ENCODE measurements at places on chromosomes 4 and X. TPM values are rescaled to one million over a fixed set of nuclear protein-coding genes. Genes with fewer than 3 reads are reported as not detected.

C4orf33 gene
- 8.8 TPM for total RNA-seq

CAPN6 gene
- 0.19 TPM for total RNA-seq

TNIP3 gene
- 6.5 TPM for total RNA-seq

BEX1 gene
- not detected for total RNA-seq

NIPAL1 gene
- total RNA-seq, result 32.6 TPM

SH3RF1 gene
- total RNA-seq, result 9.3 TPM

GRCh38 chrX:68717663-68718442 is 70.4 kb downstream of the STARD8 start:
- DNase-seq, result no peak

DNA sequence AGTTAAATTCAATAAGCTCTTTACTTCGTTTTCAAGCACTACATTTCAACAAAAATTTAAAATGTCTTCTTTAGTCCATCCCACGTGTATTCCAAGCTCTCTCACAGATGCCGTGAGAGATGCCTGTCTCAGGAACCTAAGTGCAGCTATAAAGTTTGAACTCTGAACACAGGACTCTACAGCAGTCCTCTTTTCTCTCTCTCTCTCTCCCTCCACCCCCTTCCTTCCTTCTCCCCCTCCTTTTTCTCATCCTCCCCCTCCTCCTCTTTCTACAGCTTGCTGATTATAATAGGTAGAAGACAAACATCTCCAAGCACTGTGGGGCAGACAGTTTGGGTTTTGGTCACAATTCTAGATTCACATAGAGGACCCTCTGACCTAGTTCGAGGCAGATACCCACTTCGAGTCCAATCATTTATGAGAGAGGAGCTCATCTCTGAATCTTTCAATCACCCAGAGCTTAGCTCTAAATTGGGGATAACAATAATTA is 31.5 kb upstream of the DCLK2 start:
- no peak for DNase-seq

DNA sequence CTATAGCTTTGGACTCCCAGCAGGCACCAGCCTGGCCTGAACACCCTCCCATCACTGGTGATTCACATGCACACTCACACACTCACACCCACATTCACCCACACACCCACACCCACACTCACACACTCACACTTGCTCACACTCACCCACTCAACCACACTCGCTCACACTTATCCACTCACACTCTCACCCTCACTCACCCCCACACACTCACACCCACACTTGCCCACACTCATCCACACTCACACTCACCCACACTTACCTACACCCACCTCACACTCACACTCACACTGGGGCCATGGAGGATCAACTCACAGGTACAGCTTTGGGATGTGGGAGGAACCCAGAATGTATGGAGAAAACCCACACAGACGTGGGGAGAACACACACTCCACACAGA is 548.2 kb upstream of the FAT1 start:
- DNase-seq, result no peak

GRCh38 chr4:143538979-143539669 is 25.6 kb downstream of the SMARCA5 start:
- no peak for DNase-seq

- DNase-seq, result no peak
Measured at GRCh38 chrX:120262859-120263708, 12.5 kb downstream of the ZBTB33 start.

- no peak for DNase-seq
Measured at GRCh38 chr4:123853651-123854050, 457.1 kb downstream of the SPRY1 start.
